Stimulated activated CD4-positive, alpha-beta T cell treated with anti-CD3 and anti-CD28 coated beads, Interleukin-4, amount 100 ng/mL, for 4 hours (primary cell): ENCODE measurements at places on chromosomes 5 and 9.

GRCh38 chr5:172178301-172178987 is 9.6 kb downstream of the STK10 start:
- DNase-seq = no peak

DNA sequence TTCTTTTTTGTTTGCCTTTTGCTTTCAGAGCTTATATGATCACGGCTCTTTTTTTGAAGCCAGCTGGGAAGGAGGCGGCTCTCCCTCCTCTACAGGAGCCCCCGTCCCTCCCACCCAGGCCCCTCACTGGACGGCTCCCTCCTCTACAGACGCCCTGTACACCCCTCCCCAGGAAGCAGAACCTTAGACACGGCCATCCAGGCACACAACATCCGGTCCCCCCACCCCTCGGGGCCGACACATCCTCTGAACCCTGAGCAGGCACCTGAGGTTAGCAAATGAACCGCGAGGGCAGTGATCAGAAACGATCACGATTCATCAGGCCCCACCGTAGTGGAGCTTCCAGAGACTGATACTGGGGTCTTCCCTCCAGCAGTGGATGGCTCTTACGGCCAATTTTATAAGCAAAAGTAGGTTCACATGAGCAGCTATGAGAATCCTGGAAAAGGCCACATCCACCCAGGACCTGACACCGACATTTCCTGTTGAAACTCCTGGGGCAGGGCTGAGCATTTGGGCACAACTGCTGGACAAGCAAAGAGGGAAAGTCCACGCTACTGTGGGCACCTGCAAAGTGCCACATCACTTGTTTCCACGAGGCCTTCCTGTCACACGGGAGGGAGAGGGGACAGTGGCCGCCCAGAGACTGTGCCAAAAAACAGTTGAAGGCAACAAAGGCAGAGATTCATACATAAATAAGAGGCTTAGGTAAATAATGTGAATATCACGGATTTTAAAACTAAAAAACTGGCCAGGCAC is 78.9 kb downstream of the SEMA4D start:
- DNase-seq = peak; percentile 74

DNA sequence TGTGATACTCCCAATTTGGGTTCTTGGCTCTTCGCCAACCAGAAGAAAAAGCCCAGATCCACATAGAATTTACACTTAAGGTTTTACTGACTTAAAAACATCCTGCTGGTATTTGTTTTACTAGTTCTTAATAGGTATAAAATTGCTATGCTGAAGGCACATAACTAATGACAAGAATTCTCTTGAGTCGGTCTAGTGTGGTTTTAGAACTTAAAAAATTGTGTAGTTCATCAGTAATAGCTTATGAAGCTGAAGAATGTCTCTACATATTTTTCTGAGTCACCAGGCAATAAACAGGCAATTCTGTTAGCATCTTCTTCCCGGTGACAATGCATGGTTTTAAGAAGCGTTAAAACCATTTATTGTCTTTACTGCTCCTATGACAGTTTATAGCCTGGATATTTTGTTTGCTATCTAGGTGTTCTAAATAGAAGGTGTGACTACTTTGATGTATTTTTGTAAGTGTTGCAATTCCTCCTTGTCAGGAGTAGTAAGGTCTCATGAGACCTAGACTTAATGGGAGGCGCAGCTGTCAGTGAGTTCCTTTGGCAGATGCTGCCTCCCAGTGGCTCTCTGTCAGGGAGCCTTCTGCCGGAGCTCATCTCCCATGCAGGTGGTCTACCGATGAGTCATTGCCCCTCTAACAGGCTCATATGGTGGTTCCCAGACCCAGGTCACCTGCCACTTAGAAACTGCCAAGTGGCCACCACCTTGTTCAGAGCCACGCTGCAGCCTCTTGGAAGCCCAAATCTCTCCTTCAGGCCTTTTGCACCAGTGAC is 173.8 kb downstream of the MAST4 start:
- no peak for DNase-seq

DNA sequence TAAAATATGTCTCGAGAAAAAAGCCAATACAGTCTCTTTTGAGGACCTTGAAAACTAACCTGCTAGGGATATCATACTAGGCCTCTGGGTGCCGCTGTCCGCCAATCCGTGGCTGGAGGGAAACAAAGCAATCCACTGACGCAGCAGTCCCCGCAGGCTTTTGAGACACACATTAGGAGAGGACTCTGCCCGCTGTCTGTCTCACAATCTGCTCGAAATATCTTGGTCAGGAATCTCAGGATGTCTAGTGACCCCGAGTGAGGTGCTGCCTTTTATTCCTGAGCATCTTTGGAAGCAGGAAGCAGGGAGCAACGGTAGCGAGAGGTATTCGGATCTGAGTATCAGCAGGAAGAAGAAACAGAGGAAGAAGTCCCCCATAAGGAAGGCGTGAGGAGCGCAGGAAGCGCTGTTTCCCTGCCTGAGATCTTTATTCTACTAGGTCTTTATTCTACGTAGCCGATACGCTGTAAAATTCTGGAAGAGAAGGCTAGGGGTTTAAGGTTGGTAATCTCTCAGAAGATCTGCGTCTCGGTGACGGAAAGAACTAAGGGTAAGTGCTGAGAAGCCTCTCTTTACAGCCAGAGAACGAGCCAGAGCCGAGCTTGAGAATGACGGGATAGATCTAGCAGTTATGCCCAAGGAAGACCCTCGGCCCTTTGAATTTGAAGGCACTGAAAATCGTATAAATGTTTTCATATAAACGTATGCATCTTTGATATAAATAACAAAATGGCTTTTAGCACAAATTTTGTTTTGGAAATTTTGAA is 4.0 kb upstream of the PCDHGA1 start:
- peak; percentile 62 for DNase-seq

DNA sequence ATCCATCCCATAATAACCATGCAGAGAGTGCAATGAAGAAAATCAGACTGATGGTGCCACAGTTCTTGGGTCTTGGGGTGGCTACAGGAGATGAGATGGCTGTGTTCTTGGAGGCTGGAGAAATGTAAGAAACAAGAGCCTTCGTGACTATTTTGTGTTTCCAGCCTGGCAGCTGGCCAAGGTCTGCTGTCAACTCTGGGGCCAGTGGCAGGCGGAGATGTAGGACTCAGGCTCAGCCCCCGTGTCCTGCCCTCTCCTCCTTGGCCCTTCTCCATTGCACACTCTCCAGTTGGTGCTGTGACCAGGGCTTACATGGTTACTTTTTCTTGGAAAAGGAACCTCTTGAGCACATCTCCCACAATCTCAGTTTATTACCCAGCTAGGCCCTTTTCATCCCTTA is 235.4 kb downstream of the DMRT2 start:
- no peak for DNase-seq

DNA sequence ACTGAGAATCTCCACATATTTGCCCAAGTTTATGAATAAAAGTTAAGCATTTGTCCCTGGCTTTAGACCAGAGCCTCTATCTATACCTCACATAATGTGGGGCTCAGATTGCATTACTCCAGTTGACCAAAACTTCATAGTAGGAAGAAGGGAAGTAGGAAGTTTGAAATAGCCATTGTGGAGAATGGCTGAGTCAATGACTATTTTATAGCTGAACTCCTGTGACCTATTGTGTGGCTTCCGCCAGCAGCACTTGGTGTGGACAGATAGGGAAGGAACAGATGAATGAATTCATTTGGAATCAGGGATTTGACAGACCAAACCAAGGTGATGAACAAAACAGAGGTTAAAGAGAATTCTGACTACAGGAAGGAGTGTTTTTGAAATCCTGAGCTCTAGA is 92.9 kb upstream of the LPAR1 start:
- no peak for DNase-seq

GRCh38 chr5:72237415-72237814 is 82.6 kb downstream of the MRPS27 start:
- no peak for DNase-seq

GRCh38 chr5:104951829-104952228 is 1389.2 kb upstream of the NUDT12 start:
- DNase-seq = no peak

DNA sequence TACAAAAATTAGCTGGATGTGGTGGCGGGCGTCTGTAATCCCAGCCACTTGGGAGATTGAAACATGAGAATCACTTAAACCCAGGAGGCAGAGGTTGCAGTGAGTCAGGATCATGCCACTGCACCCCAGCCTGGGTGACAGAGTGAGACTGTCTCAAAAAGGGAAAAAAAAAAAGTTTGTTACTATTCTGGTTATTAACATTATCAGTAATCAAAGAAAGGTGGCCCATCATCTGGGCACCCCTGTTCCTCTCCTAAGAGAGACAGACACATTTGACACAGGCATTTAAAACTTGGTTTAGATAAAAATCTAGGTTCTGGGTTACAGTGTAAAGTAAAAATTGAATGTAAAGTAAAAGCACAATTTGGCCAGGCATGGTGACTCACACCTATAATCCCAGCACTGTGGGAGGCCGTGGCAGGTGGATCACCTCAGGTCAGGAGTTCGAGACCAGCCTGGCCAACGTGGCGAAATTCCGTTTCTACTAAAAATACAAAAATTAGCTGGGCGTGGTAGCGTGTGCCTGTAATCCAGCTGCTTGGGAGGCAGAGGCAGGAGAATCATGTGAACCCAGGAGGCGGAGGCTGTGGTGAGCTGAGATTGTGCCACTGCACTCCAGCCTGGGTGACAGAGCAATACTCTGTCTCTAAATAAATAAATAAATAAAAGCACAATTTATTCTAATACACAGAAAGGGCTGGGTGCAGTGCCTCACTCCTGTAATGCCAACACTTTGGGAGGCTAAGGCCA is 16.7 kb upstream of the PHYHD1 start:
- no peak for DNase-seq

GRCh38 chr5:15495026-15495425 is 5.0 kb upstream of the FBXL7 start:
- no peak for DNase-seq

- no peak for DNase-seq
Observed at GRCh38 chr5:137336161-137336560, 163.0 kb downstream of the SPOCK1 start.

DNA sequence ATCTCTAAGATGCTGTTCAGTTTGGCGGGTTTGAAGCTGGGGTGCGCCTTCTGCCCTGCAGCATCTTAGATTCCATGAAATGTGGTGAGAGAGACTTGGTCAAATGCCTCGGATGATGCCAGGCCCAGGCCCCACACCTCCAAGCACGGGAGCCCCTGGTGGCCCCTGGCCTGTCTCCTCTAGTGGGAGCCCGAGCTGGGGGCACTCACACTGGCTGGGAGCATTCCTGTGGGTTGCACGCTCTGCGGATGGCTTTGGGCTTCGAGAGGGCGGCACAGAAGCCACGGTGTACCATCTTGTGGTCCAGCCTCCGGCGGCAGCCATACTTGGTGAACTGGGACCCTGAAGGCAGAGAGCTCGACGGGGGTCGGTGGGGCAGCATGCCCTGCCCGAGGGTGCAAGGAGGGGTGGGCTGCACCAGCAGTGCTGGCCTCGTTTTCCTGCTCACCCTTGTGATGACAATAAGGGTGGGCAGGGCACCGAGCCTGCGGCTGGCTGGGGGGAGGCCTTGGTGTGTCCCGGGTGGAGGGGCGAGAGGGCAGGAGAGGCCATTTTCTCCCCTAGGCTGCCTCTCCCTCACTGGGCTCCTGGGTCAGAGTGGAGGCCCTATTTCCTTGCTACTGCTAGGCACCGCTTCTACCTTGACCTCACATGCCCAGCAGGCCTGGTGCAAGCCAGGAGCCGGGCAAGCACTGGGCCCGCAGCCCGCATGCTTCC is 65.8 kb downstream of the ZNF354C start:
- no peak for DNase-seq

DNA sequence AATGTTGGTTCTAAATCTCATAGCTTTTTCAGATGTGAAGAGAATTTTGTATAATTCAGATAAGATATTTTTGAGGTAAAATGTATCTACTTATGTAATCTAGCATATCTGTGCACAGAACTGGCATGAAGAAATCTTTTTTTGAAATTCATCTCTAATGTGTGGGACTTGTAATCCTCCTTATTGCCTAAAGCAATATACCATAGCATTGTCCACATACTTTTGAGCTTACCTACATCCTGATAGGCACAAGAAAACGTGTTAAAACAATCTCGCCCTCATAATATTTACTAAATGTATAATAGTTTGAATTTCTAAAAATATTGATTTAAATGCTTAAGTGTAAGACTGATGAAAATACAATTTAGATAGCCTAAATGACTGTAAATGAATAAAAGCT is 1686.5 kb upstream of the ACO1 start:
- no peak for DNase-seq

DNA sequence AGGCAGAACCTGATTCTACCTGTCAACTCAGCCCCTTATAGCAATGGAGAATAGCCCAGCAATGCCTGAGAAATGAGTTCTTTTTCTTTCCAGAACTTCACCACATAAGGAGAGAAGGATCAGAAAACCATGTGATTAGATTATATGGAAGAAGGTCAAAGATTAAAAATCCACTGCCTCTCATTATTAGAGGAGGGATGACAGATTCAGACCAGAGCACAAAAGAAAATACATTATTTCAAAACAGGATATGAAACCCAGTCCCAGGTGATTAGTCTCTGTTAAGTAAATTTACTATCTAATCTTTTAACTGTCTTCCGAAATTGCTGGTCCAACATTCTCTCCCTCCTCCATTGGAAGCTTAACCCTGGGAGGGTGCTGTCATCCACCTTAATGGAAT is 322.4 kb downstream of the SLIT3 start:
- no peak for DNase-seq

DNA sequence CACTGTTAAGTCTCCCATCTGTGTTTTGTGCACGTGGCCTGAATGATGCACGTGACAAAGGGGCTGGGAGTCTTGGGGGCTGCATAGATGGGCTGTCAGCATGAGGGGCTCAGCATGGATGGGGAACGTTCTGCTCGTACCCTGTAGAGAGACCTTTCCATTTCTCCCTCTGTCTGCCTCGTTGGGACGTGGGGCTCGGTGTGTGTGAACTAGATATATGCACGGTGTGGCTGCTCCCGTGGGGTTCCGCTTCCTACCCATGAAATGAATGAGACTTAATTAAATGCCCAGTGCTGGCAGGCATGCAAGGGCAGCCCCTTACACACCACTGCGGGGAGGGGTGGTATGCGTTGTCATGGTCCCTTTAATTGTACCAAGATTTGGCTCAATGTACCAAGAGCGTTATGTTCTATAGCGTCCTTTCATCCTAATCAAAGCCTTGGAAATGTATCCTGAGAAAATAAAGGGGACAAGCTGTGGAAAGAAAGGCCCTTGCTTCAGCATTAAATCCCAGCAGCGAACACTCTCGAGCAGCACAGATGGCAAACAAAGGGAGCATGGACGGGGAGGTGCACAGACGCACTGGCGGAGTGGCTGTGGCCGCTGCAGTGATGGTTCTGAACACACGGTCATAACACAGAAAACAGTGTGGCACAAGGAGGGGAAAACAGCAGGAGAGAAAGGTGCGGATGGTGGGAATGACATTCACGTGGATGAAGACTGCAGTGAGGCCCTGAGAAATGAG is 66.8 kb downstream of the RASGEF1C start:
- DNase-seq = no peak

- no peak for DNase-seq
Observed at GRCh38 chr9:134928436-134929192, 10.9 kb upstream of the FCN1 start.

DNA sequence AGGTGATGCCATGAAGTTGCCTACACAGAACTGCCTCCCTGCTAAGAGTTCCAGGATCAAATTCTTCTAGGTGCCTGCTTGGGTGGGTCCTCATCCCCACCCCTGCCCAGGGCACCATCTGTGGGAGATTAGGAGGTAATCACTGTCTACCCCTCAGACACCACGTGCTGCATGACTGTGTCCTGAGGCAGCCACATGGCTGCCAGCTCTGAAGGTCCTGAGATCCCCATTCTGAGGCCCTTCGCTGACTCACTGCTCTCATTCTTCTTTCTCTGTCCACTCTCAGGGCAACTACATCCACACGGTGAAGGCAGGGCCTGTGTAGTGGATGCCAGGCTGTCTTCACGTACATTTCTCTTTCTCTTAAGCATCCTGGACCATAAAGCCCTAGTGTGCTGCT is 222.9 kb upstream of the ANKRD55 start:
- DNase-seq = no peak

- DNase-seq = no peak
Observed at GRCh38 chr9:25960178-25960577, 281.9 kb upstream of the TUSC1 start.
